ENCODE measurements at places on chromosomes 7 and 10.

DNA sequence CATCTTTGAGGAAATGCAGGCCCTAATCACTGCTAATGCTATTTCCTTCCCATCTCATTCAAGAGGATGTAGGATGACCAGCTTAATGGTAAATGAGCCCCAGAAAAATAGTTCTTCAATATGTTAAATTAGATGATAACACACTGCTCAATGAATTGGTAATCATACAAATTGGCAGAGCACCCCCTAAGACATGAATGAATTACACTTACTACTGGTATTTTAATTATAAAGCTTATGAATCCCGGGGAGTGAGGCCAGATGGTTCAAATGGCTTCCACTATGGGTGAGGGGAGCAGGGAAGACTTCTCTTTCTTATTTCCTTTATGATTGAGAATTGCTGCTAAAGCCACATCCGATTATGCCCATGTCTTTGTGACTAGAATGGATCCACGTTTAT is 159.2 kb upstream of the TARP start:
- no peak for DNase-seq

DNA sequence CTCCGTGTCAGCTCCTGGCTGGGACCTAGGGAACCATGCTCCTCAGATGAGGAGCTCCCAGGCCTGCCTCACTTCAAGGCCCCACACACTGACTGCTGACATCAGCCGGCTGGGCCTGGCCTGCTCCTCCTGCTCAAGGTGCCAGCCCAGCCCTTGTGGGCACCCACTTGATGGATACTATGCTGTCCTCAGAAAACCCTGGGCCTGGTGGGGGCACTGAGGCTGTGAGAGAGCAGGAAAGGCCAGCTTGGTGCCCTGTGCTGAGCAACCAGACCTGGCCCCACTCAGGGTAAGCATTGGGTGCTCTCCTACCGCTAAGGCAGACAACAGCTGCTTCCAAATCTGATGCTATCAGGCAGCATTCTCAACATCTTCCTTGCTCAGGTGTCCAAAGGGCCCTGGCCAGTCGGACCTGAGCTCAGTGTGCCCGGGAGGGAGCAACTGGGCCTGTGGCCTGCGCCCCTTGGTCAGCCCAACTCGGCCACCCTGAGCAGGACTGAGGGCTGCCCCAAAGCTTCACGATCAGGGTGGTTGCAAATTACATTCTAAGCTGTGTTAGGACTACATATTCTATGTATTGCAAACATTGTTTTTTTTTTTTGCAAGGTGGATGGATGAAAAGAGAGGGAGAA is 21.9 kb upstream of the ANTXRL start:
- DNase-seq, result no peak

DNA sequence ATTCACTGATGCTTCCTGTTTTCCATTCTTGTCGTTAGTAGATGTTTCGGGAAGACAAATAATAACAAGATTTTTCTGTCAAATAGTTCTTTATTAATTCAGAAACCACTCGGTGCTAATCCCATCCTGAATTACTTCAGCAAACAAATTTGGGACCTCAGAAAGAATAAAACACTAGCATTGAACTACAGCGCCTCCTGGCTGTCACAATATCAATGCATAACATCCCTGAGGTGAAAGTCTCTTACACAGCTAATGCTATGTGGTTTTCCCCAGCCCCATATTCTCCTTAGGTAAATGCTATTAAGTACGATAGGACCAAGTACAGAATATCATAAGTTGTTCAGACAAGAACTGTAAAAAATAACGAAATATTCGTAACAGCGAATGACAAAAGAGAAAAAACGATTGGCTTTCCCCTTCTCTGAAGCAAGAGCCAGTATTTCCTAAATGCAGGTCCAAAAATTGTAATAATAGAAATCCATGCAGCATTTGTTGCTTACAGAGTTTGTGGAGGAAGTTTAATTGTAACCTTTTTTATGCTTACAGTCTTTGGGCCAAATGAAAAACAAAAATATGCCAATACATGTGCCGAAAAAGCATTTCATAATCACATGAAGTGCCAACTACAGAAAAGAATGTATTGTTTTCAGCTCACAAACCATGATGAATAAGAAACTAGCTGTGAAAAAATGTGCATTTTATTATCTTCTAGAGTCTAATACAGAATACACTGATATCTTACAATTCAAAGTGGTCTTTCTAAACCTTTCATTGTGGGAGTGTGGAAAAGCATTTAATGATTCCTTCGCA is 47.3 kb downstream of the MYPN start:
- peak; percentile 28 for DNase-seq

GRCh38 chr7:128928159-128928813 is 9.4 kb upstream of the IRF5 start:
- DNase-seq, result no peak

GRCh38 chr10:130412317-130412716 is 276.1 kb downstream of the GLRX3 start:
- no peak for DNase-seq

DNA sequence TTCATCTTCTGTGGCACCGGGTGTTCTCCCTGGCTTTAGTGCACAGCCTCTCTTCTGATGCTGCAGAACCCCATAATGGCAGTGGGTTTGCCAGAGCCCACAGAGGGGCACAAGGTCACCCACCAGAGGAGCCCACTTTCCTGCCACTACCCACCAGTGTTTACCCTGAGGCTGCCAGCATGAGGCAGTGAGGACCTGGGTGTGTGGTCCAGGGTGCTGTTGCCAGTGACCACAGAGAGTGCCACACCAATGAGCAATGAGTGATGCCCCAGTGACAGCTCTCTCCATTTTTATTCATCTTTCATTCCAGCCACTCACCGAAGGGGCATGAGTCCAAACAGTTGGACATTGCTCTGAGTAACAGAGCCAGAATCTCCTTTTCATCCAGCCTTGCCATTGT is 34.8 kb downstream of the MTURN start:
- DNase-seq, result no peak
